Activated naive CD4-positive, alpha-beta T cell treated with Interleukin-2 at 50 U/mL for 16 hours (primary cell): ENCODE measurements at places on chromosomes 7 and 10.

GRCh38 chr10:112382515-112383235 is 8.8 kb downstream of the ACSL5 start:
- no peak for DNase-seq

- DNase-seq = no peak
Observed at GRCh38 chr10:110530131-110530831, 32.6 kb downstream of the DUSP5 start.

- peak; percentile 9 for DNase-seq
Observed at GRCh38 chr10:79146611-79147130, 77.9 kb downstream of the ZMIZ1 start.

DNA sequence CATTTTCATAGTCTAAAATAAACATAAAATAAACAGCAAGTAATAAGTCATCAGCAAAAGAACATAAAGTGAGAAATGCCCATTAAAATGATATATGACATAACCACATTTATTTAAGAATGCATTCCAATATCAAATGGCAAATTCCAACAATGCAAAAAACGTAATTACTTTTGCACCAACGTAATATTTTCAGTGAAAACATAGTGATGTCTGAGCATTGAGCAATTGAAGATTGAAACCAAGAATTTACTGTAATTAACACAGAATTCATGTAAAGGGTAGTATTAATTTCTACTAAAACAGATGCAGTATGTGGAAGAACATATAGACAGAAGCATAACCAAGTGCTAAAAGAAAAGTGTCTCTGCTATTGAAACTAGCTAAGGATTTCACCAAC is 123.0 kb upstream of the TNS3 start:
- DNase-seq = no peak
